ENCODE measurements at places on chromosomes 12 and 14.
A peak's percentile ranks its signal among the peaks of the same experiment; 100 is the strongest.

DNA sequence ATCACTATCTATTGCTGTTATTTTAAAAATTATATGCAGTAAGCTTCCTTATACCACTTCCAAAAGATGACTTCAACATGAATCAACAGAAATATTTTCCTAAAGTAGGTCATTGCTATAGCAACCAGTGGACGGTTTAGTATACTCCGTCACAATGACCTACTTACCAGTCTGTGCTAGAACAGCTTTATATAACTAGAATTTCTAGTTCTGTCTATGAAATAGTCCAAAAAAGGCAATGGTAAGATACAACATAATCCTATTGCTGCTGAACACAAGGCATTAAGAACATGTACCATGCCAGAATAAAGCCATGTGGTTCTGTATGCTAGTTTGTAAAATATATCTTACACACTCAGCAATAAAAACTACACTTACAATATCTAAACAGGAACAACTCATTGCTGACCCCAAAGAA is 40.7 kb upstream of the MTERF2 start:
- DNase-seq, result peak; percentile 91

GRCh38 chr14:70873627-70874026 is 33.6 kb upstream of the PCNX1 start:
- DNase-seq, result no peak

DNA sequence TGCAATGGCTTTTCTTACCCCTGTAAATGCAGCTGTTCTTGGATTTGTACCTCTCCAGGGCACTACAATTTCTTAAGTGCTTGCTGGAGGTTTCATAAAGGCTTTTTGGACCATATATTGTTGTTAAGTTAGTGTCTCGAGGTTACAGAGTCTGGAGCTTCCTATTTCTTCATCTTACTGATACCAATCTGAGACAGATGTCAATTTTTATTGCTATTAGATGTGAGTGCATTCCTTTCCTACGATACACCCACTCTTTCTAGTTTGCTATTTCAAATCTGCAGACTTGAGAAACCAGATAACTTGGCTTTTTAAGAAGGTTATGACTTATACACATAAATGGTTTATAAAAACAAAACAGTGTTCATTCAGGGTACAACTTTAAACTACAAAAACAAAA is 2.1 kb downstream of the NOXRED1 start:
- no peak for DNase-seq

- peak; percentile 59 for DNase-seq
Observed at GRCh38 chr12:14995583-14996425, 23.0 kb downstream of the PDE6H start.

GRCh38 chr14:47619392-47619791 is 56.0 kb downstream of the MDGA2 start:
- no peak for DNase-seq

DNA sequence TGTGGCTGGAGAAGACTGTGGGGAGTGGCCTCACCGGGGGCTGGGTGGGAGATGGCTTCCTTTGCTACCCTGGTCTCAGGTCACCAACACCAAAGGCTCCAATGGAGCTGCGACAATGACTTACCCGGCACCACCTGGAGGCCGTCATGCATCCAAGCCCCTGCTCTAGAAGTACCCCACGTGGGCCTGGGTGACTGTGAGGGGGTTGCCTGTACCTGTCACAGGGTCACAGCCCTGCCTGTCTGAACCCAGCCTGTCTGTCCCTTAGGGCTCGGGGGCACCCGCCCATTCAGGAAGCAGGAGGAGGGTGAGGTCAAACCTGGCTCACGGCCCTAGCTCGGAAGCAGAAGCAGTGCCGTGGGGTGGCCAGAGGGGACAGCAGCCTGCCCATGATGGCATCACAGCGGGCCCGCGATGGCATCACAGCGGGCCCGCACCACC is 18.9 kb downstream of the ABCB9 start:
- DNase-seq, result no peak

DNA sequence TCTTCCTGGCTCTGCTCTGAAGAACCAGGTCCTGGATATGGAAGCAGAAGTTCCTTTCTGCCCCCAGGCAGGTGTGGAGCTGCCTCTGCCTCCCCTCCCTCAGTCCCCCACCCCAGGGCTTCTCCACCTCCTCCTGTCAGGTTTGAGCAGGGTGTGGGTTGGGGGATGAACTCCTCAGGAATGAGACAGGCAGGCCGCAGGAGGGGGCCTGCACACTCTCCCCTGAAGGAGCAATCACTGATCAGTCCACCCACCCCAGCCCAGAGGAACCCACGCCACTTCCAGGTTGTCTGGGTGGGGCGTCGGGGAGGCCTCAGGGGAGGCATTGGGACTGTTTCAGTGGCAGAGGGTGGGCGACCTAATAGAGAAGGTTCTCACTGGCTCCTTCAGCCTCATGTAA is 26.6 kb downstream of the FAIM2 start:
- DNase-seq, result no peak

- no peak for DNase-seq
Observed at GRCh38 chr14:70268760-70269159, 80.0 kb upstream of the SLC8A3 start.

GRCh38 chr12:96250119-96250685 is 56.0 kb downstream of the ELK3 start:
- no peak for DNase-seq

DNA sequence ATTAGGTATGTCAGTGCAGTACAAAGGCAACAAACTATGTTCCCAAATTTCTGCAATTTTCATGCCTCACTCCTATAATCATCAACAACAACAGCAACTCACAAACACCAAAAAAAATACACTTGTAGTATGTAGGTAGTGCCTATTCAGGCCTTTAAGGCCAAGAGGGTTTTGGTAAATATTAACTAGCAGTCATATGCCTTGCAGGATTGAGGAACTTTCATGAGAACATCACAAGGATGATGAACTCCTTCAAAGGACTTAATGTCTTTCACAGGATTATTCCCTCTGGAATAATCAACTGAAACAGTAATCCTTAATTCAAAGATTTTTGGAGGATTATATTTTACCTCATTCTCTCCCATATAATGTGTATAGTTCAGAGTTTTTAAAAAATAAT is 293.8 kb downstream of the NOVA1 start:
- DNase-seq, result no peak

- DNase-seq, result no peak
Observed at GRCh38 chr14:38994731-38995130, 108.3 kb downstream of the SEC23A start.

DNA sequence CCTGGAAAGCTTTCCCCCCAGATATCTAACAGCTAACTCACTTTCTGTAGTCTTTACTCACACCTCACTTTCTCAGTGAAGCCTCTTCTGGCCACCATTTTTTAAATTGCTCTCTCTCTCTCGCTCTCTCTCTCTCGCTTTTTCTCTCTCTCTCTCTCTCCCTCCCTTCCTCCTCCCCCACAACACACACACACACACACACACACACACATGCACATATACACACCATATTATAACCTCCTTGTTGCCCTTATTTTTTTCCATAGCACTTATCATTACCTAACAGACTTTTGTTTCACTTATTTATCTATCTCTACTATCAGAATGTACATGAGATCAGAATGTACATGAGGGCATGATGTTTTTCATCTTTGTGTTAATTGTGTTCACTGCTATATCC is 156.8 kb downstream of the DUSP6 start:
- DNase-seq, result no peak

GRCh38 chr12:97960741-97961608 is 498.4 kb downstream of the RMST start:
- no peak for DNase-seq

GRCh38 chr14:90040411-90040810 is 21.4 kb upstream of the KCNK13 start:
- DNase-seq, result no peak

DNA sequence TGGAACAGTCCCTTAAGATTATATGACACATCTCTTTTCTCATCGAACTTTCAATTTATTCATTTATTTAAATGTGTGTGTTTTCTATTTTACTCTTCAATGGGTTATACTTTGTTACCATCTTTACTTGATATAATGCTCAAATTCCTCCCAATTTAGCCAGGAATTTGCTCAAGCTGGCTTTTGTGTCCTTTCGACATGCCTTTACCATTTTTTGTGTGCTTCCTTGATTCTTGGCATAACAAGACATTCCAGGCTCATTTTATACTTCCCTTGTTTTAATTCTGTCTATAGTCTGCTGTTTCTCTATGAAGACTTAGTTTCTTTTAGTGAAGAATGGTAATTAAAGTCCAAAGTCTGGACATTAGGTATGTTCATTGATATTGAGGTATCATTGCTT is 315.8 kb downstream of the AEBP2 start:
- DNase-seq, result no peak

GRCh38 chr12:113088037-113088436 is 31.5 kb downstream of the DTX1 start:
- DNase-seq, result no peak

DNA sequence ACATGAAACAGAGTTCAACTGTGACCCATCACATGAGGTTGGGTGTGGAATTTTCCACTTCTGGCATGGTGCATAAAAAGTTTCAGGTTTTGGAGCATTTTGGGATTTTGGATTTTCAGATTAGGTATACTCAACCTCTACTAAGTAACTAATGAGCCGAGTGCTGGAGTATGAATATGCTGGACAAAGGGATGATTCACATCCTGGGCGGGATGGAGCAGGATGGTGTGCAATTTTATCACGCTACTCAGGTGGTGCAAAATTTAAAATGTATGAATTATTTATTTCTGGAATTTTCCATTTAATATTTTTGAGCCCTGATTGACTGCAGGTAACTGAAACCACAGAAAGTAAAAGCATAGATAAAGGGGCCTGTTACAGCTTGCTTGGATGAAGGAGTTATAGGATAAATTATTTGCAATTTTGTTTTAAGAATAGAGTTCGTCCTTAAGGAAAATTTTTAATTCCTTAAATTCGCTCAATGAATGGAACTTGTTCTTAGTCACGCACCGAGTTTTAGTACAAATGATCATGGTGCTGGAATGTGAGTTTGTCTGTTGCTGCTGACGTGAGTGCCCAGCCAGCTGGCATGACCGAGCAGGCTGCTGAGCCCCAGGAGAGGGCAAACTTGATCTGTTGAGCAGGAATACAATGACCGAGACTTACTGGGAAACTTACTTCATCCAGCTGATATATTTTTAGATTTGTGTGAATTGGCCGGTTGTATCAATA is 176.3 kb downstream of the ESR2 start:
- peak; percentile 43 for DNase-seq

GRCh38 chr12:47742253-47742825 is 16.3 kb downstream of the RAPGEF3 start:
- no peak for DNase-seq

GRCh38 chr12:9070351-9070750 is 45.4 kb downstream of the A2M start:
- DNase-seq, result no peak

- peak; percentile 24 for DNase-seq
Observed at GRCh38 chr12:97404543-97404942, 58.1 kb upstream of the RMST start.

DNA sequence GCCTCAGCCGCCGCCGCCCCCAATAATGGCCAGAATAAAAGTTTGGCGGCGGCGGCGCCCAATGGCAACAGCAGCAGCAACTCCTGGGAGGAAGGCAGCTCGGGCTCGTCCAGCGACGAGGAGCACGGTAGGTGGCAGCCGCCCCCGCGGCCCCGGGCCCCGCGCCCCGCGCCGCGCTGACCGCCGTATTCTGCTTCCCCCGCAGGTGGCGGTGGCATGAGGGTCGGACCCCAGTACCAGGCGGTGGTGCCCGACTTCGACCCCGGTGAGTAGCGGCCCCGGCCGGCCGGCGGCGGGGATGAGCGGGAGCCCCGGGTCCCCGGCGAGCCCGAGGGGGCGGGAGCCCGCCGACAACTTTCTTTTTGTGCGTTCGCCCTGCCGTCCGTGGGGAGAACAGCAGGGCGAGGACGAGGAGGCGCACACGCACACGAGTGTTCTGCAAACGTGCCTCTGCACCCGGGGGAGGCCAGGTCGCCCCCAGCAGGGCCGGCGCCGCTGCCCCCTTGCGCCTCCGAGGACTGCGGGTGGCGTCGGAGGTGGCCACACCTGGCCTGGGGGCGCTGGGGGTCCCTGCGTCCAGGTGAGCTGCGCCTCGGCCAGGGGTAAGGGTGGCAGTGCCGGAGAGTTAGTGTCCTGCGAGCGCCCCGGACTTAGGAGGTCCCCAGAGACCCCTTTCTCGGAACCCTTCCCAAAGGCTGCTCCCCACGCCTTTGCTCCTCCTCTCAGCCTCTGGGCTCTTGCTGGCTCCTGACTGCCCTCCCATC is 794 bp downstream of the RCOR1 start:
- DNase-seq, result peak; percentile 22

DNA sequence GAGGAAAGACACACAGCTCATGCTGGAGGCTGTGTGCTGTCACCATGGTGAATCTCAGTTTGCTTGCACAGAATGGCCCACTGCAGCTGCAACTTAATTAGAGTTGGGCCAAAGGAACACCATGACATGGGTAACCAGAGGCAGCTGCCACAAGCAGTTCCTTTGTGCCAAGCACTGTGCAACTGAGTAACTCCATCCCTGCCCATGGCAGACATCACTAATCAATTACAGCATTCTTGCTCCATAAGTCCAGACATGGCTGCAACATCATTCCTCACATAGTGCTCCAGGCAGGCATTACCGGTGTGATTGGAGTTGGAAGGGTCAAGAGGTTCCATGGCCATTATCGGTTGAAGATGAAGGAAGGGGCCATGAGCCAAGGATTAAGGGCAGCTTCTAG is 207.0 kb downstream of the RBM19 start:
- no peak for DNase-seq

GRCh38 chr12:6193853-6194815 is 6.1 kb upstream of the CD9 start:
- no peak for DNase-seq

DNA sequence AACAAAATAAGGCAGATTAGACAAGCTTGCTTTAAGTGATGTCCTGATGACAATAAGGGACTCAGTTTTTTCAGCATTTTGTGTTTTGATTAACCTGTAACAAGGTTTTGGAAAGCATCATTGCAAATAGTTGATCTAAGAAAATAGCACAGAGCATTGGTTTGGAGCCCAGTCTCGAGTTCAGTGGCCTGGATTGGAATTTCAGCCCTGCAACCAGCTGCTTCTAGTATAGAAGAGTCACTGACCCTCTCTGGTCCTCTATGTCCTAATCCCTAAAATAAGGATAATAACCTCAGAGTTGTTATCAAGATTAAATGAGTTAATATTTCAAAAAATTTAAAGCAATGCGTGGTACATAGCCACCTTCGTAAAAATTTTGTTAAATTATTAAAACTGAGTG is 25.5 kb downstream of the PDZRN4 start:
- DNase-seq, result no peak

- DNase-seq, result no peak
Observed at GRCh38 chr12:106974511-106974910, 12.4 kb downstream of the MTERF2 start.

GRCh38 chr12:125295550-125295949 is 230.3 kb downstream of the AACS start:
- no peak for DNase-seq

GRCh38 chr14:71460091-71460490 is 472.1 kb upstream of the RGS6 start:
- DNase-seq, result no peak

DNA sequence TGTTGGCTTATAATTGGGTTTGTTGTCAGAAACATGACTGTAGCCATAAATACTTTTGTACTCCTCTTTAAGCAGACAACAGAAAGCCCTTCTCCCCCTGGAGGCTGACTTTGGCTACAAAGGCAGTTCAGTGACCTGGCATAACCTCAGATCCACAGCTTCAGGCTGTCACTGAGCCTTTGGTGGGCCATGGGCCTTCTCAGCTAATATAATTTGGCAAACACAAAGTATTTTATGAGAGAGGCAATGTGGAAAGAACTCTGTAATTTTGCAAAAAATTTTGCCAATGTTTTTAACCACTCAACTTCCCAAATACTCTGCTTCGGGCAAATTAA is 15.5 kb upstream of the MGP start:
- no peak for DNase-seq

Data from muscle of arm (tissue), 14 donors.